CD8-positive, alpha-beta memory T cell (primary cell): ENCODE measurements at places on chromosomes 3 and 15. TPM values are rescaled to one million over a fixed set of nuclear protein-coding genes. Genes with fewer than 3 reads are reported as not detected.

Gene KCNMB2
- total RNA-seq = not detected

Gene CHCHD6
- total RNA-seq = 15.0 TPM

Gene RASGRP1
- total RNA-seq = 64.7 TPM

Gene LACTB
- 30.0 TPM for total RNA-seq

Gene PPM1M
- total RNA-seq = 56.6 TPM

Gene CYP19A1
- not detected for total RNA-seq

Gene HRG
- not detected for total RNA-seq

Gene ZPLD1
- total RNA-seq = not detected

Gene SETD2
- 32.8 TPM for total RNA-seq

Gene SCN11A
- total RNA-seq = 0.09 TPM

Gene CRYGS
- 3.0 TPM for total RNA-seq

Gene ERICH6
- total RNA-seq = 0.39 TPM

Gene SNX33
- total RNA-seq = 3.1 TPM

Gene CCRL2
- total RNA-seq = 3.0 TPM

Gene FSIP1
- total RNA-seq = 0.63 TPM

Gene NAA50
- 194 TPM for total RNA-seq

Gene RBMS3
- total RNA-seq = 0.22 TPM

Gene SGO1
- total RNA-seq = 19.4 TPM

Gene CPA3
- total RNA-seq = not detected

Gene GXYLT2
- total RNA-seq = not detected

Gene CLCN2
- total RNA-seq = 6.3 TPM

Gene MAN2A2
- 90.7 TPM for total RNA-seq

Gene SPINK8
- not detected for total RNA-seq

Gene SLC7A14
- total RNA-seq = not detected

Gene COLQ
- total RNA-seq = 1.1 TPM

Gene GAP43
- not detected for total RNA-seq

Gene DNAJA4
- 32.6 TPM for total RNA-seq

Gene GP5
- total RNA-seq = 0.31 TPM

Gene ROPN1
- not detected for total RNA-seq

Gene GOLGA8M
- not detected for total RNA-seq

Gene RETNLB
- not detected for total RNA-seq

Gene FAM43A
- total RNA-seq = 14.5 TPM

Gene MESP1
- total RNA-seq = 5.3 TPM

Gene RASL12
- total RNA-seq = not detected
